ENCODE measurements at places on chromosomes 12 and 14.

DNA sequence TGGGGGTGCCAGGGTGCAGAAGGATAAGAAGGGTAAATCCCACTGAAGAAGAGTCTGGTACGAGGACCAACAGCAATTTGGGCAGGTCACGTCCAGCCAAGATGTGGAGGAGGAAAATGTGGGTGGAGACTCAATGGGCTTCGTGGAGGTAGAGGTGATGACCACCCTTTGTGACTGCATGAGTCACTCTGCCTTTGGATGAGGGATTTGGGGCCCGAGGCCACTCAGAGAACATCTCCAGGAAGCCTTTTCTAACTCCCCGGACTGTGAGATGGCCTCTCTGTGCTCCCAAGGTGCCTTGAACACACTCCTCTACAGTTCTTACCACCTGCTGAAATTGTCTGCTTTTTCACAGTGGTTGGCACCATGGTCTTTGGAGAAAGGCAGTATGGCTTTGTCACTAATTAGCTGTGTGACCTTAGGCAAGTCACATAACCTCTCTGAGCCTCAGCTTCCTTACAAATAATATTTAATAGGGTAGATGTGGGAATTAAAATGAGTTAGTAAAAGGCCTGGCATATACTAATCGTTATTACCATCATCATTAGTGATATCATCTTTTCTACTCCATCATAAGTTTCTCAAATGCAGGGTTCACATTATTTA is 67.0 kb upstream of the ARHGAP5 start:
- DNase-seq: no peak

- DNase-seq: no peak
These were observed 17.7 kb downstream of the PSMC1 start for GRCh38 chr14:90274019-90274418.

- DNase-seq: no peak
These were observed 274.9 kb downstream of the GPHN start for GRCh38 chr14:66782853-66783252.

DNA sequence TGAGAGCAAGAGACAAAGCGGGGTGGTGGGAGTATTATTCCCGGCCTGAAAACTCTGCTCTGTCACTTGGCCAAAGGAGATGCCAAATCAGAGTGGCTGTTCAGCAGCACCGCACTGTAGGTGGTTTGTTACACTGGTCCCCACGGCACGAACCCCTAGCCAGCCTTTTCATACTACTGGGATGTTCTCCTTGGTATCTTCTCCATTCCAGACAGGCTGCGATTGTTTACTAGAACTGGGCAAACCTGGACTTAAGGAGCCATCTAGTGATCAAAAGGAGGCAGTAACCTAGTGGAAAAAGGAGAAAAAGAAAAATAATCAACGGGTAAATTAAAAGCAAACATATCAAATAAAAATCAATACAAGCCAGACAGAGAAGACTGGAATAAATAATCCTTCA is 58.9 kb upstream of the TMTC2 start:
- DNase-seq: no peak

DNA sequence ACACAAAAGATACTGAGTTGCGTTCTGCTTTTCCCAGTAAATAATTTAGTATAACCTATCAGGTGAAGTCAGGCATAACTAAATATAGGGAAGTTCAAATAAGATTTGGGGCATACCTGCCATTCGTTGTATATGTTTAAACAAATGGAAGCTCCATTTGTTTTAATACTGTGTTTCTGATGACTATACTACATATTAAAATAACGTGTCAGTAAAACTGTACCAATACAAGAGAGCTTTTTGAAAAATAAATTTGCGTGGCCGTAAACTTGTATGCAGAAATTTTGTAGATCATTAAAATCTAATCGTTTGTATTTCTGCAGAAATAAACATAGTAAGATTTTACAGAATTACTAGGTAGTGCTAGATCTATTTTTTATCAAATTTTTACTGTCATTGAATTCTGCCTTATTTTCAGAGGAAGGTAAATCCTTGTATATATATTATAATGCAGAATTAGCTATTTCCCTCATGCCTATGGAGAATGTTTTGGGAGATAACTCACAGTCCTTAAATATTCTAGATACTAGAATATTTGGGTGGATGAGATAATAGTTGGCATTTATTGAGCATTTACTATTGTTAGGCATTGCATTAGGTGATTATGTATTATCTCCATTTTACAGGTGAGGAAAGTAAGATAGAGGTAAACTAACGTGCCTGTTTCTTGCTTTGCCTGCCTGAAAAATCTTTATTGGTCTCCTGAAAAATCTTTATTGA is 1.5 kb downstream of the SCFD1 start:
- no peak for DNase-seq

DNA sequence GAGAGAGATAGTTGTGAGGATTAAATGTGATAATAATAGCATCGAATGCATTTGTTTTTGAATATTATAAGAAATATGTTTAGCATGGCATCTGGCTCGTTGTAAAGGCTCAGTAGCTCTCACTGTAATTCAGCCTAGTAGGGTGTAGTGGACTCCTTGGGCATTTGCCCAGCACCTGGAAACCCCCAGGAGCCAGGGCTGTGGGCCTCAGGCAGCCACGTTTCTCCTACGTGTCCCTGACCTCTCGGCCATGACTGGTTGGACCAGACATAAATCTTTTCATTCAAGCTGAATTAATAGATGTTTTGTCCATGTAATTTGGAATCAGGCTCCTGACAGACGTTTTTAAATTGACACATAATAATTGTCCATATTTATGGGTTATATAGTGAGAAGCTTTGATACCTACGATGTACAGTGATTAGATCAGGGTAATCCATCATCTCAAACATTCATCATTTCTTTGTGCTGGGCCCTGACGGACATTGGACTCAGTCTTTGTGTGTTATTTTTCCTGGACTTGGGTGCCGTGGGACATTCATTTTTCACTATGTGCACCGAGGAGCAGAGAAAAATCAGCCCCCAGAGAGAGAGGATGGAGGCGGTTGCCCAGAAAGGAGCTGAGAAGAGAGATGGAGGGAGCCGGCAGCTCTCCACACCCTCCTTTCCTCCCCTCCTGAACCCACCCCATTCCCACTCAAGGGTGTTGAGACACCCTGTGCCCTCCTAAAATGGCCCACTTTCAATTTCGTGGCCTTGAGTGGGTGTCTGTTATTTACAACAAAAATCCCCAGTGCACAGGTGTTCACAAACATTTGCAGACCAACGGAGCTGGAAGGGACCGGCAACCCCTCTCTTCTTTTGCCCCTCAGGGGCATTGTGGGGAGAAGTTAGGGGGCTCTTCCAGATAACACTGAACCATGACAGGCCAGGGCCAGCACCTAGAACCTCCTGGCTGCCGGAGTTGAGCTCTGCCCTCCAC is 296.4 kb downstream of the DPF3 start:
- DNase-seq: no peak

- no peak for DNase-seq
These were observed 9.9 kb downstream of the PITPNM2 start for GRCh38 chr12:123140676-123141614.

DNA sequence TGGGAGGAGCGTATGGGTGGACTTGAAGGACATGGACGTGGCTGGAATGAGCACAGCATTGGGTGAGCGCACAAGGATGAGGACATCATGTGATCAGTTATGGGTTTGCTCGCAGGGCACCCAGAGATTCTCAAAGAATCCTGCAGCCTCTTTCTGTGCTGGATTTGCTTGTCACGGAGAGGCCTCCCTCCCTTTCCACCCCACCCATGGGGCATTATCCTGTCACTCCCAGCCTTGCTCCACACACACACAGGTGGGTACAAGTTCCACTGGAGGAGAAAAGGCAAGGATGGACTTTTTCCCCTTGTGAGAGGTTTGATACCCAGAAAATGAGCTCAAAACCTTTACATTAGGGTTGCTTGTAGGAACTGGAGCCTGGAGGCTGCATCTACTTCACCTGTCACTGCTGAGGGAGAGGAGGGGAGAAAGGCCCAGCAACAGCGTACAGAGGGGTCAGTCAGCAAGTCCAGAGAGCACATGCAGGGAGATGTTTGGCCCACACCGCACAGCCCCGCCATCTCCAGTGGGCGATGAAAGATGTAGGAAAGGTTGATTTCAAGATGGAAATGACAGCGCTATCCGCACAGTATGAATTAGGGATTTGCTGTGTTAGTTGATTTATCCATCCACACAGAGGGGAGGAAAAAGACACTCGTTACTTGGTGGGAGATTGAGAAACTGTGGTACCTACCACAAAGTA is 112.7 kb downstream of the GCH1 start:
- DNase-seq: no peak

- DNase-seq: no peak
These were observed 198.1 kb downstream of the KCNH5 start for GRCh38 chr14:62847168-62847567.

GRCh38 chr12:114140576-114140975 is 174.5 kb upstream of the RBM19 start:
- no peak for DNase-seq

DNA sequence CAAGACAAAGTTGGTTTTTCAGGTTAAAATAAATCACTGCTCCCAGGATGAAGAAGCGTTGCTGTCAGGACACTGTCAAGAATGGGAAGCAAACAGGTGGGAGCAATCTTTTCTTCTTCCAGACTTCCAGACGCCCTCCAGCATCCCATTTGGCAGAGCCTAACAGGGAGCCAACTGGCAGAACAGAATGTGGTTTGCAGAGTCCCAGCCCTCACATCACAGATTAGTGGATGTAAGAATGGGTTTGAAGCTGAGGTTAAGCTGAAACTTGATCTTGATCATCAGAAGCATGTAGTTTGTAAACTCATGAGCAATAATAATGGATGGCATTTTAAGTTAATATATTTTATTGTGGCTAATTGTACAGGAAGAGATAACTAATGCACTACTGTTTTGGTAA is 636.4 kb downstream of the SLC6A15 start:
- DNase-seq: no peak

GRCh38 chr14:53814392-53814791 is 142.2 kb downstream of the BMP4 start:
- DNase-seq: no peak

- no peak for DNase-seq
These were observed 326.8 kb downstream of the GLT1D1 start for GRCh38 chr12:129179941-129180553.

- no peak for DNase-seq
These were observed 24.0 kb downstream of the TTC9 start for GRCh38 chr14:70665448-70666360.

DNA sequence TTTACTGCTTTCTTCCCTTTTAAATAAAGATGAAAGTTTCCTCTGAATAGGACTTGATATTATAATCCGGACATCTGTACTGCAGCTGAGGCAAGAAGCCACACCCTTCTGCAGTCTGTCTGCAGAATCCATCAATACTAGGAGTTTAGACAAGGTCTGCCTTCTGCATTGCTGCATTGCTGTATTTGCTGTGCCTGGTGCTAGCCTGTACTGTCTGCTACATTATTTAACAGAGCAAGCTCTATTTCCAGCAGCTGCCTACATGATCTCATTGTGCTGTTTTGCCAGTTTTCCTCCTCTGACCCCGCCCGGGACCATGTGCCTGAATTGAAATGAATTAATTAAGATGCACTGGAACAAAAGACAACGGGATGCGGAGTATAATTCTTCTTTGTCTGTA is 1.7 kb downstream of the TUBA1A start:
- DNase-seq: no peak

DNA sequence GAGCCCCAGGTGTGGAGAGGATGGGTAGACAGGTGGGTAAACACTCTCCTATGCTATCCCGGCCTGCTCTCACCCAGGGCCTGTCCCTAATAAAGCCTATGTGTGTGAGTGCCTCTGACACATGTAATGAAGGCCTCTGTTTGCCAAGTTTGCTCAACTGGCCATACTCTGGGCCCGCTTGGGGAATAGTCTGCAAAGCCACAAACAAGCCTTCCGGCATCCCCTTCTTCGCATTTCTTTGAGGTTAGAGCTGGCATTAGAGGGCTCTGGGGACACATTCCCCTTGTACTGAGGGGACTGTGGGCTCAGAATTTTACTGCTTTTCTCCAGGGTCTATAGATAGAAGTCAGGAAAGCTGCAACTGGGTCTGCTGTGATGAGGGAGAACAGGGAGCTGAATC is 240.5 kb downstream of the C12orf75 start:
- no peak for DNase-seq

GRCh38 chr12:65854629-65855028 is 30.3 kb downstream of the HMGA2 start:
- DNase-seq: no peak

- no peak for DNase-seq
These were observed 83.2 kb downstream of the TTC9 start for GRCh38 chr14:70724944-70725343.

DNA sequence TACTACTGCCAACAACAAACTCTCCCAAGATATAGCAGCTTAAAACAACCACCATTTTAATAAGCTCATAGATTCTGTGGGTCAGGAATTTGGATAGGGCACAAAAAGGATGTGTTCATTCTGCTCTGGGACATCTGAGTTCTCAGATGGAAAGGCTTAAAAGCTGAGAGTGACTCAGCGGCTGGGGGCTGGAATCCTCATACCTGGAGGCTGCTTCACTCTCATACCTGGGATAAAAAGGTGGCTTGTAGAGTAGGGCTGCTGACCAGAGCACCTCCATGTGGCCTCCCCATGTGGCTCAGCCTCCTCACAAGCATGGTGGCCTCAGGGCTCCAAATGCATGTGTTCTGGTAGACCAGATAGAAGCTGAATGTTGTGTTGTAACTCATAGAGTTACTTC is 20.2 kb upstream of the PELI2 start:
- DNase-seq: no peak

GRCh38 chr14:84856751-84857534 is 673.0 kb upstream of the FLRT2 start:
- DNase-seq: no peak

DNA sequence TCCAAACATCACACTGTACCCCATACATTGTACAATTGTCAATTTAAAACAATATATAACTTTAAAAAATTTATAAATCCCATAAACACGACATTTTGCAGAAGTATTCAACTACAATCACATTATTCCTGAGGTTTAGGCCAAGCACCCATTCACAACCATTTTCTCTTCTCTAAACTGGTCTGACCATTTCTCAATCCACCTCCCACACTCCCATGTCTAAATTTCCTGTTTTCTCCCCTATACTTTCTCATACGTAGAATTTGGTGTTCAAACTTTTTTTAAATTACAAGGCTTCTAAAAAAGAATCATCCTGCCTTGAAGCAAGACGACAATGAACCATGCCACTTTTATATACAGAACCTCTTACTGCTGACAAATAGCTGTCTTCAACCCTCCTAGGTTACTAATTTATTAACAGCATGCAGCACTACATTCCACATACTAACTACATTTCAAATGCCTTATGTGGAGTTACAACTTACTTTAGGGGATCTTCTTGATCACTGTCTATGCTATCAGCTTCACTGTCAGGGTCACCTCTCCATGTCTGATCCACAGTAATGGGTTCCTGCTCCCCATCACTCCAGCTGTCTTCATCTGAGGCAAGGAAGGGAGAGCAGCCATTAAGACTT is 3.4 kb downstream of the KANSL2 start:
- DNase-seq: no peak

- no peak for DNase-seq
These were observed 23.6 kb downstream of the TRHDE start for GRCh38 chr12:72295744-72296143.

DNA sequence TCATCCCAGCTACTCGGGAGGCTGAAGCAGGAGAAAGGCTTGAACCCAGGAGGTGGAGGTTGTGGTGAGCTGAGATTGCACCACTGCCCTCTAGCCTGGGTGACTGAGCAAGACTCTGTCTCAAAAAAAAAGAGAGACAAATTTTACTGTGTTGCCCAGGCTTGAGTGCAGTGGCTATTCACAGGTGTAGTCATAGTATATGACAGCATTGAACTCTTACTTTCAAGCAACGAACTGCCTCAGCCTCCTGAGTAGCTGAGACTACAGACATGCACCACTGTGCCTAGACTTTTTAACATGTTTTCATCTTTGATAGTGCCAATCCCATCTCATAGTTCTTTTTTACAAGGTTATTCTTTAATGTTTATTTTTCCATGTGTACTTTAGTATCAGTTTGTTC is 13.7 kb downstream of the ARID2 start:
- DNase-seq: no peak
